KBM-7 (cell line): ENCODE measurements at places on chromosomes 13 and 19.

DNA sequence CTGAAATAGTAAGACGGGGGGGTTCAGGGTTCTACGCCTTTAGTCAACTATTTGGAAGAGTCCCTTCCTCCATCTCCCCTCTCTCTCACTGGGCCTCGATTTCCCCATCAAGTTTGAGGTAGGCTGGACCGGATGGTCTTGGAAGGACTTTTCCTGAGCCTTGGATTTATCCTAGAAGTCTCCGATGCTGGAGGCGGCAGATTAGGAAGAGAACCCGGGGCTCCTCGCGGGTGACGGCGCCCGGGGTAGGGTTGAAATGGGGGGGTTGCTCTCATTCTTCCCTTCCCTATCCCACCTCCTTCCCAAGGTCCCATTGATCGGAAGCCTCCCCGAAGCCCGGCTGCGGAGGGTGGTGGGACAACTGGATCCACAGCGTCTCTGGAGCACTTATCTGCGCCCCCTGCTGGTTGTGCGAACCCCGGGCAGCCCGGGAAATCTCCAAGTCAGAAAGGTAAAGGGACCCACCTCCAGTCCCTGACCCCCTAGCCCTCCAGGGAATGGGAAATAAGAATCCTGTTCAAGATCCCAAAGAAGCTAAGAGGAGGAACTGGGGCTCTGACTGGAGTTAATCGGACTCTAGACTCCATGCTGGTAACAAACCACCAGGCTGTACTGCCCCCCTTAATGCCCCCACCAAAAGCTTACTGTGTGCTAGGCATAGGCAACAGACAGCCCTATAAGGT is 781 bp downstream of the QPCTL start:
- DNase-seq = peak; percentile 72

DNA sequence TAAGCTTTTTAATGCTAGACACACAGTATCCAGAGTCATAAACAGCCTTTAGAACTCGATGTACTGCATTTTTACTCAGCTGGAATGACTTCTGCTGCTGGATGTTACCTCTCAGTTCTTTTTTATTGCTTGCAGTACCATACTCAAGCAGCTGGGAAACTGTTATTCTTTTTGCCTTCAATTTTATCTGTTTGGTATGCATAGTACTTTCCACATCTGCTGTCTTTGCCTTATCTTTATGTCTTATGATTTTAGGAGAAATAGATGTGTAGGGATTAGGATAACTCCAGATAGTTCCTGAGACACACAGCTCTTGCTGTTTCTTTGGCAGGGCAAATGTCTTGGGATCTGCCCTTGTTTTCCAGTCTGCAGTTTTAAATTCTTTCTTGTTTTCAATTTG is 31.5 kb downstream of the TEX30 start:
- DNase-seq = no peak

- no peak for DNase-seq
Measured at GRCh38 chr19:16325641-16326400, 1.2 kb downstream of the KLF2 start.

- DNase-seq = peak; percentile 83
Measured at GRCh38 chr19:12777217-12778016, 2.1 kb upstream of the HOOK2 start.

DNA sequence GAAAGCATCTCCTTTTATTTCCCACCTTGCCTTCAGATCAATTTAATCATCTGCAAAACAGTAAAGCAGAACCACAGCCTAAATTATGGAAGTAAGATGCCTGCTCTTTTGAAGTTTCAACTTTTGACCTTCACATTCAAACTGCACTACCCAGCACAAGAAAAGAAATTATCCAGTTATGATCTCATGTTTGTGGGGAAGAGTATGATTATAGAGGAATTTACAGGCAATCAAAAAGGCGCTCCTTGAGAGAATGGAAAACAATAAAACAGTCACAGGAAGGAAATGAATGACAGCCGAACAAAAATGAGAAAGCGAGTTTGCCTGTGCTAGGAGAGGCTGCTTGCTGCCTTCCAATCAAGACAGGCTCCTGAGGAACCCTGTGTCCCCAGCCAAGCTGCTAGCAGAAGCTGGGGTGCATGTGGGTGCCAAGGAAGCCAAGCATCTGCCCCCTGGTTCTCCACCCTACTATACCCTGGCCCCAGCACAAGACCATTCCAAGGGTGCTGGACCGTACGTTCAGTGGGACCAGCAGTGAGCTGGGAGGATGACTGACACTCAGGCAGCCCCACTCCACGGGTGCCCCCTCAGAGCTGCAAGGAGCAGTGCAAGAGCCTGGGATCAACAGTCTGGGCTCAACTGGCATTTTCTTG is 47.8 kb downstream of the PEPD start:
- peak; percentile 21 for DNase-seq

DNA sequence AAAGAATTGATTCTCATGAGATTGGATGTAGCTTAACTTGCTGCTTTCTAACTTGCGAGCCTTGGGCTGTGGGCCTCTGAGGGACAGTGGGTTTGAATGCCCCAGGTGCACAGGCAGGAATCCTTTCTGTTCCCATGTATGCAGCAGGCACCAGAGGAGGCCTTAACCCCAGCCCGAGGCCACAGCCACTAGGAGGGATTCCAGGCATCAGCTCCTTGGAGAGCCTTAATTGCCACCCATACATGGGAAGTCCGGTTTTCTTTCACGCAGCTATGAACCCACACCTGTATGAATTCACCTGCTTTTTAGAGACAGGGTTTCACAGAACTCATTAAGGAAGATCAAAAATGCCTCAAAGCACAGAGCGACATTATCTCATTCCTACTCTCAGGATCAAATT is 117.9 kb downstream of the CRYL1 start:
- no peak for DNase-seq

DNA sequence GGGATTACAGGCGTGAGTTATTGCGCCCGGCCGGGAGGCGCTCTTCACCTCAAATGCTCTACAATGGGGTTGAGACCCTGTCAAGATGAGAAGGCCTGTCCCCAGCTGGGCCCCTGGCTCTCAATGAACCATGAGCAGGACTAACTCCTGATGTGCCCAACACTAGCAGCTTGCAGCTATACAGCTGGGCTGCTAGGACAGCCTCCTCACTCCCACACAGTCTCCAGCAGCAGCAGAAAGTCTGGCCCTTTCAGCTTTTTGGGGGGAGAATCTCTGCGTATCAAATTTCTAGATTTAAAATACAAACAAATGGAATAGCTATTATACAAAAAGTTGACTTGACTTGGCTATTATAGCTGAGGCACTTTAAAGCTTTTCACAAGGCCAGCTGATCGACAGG is 30.2 kb downstream of the TMTC4 start:
- DNase-seq = no peak

GRCh38 chr19:30153326-30154210 is 211.5 kb downstream of the URI1 start:
- no peak for DNase-seq

- DNase-seq = no peak
Measured at GRCh38 chr13:106681997-106682396, 114.1 kb upstream of the ARGLU1 start.

DNA sequence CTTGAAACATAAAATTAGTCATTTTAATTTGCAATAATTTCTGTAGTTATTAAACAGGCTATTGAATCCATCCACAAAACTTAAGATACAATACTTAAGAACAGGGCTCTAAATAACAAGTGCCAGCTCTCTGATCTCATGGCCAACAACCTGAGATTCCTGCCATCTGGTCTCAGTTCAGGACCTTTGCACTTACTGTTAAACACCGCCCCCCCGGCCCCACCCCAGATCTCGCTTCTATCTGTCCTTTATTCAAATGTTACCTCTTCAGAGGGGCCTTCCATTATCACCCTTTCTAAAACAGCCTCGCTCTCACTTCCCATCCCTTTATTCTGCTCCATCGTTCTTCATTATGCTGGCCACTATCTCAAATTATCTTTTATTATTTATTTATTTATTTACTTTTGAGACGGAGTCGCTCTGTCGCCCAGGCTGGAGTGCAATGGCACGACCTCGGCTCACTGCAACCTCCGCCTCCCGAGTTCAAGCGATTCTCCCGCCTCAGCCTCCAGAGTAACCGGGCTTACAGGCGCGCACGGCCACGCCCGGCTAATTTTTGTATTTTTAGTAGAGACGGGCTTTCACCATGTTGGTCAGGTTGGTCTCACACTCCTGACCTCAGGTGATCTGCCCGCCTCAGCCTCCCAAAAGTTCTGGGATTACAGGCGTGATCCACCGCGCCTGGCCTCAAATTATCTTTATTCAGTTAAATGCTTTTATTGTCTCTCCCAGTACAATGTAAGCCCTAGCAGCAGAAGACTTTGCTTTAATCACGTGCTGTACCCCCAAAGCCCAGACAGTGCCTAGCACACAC is 838 bp upstream of the SNRNP70 start:
- DNase-seq = no peak

GRCh38 chr19:33747273-33747672 is 49.4 kb upstream of the KCTD15 start:
- DNase-seq = no peak

GRCh38 chr13:50866817-50867636 is 23.5 kb upstream of the DLEU7 start:
- no peak for DNase-seq

DNA sequence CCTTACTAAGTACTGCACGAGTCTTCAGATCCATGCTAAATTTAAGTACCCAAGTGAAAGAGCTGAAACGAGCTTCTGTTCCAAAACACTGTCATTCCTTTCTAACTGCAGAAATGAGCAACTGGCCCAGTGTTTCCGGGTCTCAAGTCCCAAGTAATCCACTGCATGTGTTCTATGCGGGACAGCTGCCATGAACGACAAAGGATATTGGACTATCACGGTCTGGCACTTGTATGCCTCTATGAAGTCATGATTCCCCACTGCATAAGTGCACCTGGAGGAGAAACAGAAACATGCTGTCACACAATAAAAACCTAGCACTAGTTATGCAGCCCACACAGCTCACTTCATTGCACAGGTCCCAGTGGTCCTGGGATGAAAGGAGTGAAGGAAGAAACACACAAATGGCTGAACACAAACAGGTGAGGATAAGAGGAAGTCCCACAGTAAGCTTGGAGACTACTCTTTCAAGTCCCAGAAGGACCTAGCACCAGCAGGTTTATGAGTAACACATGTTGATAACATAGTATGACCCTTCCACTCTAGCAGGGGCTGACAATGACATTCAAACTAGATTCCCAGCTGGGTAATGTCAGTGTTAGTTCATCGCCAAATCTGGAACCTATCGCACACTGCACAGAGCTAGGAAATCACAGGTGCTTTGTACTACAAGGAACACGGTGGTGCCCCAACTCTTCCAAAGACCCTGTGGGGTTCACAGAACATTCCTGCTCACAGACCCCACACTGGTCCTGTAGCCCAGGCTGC is 11.3 kb downstream of the PCID2 start:
- DNase-seq = no peak

DNA sequence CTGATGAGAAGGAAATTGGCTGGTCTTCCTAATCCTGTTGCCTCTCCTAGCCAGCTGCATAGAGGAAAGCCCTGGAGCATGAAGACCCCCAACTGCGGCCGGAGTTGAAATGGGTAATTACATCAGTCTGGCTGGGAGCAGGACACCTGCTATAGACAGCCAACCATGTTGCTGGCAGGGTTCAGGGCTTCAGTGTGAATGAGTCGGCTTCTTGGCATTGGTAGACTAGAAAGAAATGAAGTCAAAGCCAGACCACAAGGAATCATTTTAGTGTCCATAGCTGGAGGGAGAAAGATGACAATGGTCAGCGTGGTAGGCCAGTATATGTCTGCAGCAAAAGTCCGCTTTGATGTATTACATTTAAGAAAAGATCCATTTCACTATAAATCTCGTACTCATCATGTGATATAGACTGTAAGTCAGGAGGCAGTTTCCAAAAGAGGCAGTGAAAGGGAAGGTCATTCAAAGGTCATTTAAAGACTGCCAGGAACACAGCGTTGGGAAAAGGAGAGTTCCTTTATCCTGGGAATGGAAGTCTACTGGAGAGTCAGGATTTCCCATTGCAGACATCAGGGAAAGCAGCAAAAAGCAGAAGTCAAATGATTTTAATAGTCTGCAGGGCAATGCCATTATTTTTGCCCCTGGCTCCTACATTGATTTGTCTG is 262.7 kb downstream of the DNAJC15 start:
- no peak for DNase-seq

- DNase-seq = no peak
Measured at GRCh38 chr13:71360041-71360440, 507.0 kb downstream of the DACH1 start.

GRCh38 chr19:1182727-1183126 is 8.7 kb upstream of the SBNO2 start:
- DNase-seq = no peak

DNA sequence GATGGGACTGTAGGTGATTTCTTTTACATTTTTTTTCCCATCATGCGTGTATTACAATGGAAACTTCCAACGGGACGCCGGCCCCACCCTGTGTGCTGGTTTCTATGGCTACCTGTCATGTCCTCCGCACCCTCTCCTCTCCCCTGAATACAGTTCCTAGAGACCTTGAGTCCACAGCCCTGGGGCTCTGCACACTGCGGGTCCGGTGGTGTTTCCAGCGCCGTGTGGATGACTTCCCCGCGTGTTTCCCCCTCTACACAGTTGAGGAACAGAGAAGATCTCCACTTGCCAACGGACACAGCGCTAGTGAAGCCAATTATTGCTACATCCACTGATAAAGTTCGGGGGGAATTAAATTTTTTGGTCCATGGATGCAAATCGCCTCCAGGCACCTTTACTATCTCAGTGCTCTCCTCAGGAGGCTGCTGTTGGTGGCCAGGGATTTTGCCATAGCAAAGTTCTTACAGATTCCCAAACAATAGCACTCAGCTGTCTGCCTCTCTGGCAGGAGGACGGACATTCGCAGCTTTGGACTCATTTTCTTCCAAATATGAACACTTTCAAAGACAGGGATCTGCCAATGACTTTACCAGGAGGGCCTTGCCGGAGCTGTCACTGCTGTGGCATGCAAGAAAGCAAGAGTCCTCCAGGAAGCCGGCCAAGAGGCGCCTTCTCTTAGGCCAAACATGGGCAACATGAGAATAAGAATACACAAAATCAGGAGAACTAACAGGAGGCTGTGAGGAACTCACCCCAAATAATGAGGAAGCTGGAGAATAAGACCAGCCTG is 39.3 kb upstream of the GAS6 start:
- no peak for DNase-seq

- peak; percentile 19 for DNase-seq
Measured at GRCh38 chr19:53161123-53161522, 2.3 kb upstream of the ZNF347 start.

DNA sequence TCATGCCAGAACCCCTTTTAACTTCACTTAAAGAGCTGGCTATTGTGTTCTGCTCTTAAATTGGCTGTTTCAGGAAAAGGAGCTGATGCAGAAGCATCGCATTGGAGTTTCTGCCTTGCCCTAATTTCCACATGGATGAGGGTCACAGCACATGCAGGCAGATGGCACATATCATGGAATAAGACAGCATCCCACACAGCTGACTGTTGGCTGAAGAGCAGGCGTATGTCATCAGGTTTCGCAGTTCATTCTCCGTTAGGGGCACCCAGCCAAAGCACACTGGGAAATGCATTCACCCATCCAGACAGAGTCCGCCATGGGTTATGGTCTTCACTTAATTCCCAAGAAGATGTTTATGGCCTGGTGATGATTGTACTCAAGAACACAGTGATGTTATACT is 572.5 kb downstream of the LIG4 start:
- no peak for DNase-seq

GRCh38 chr13:56886398-56886797 is 254.3 kb upstream of the PRR20A start:
- DNase-seq = no peak

- DNase-seq = no peak
Measured at GRCh38 chr13:26710166-26710565, 50.4 kb downstream of the GPR12 start.
